ENCODE measurements at places on chromosomes 6 and 20. TPM values are rescaled to one million over a fixed set of nuclear protein-coding genes. Genes with fewer than 3 reads are reported as not detected.

DNA sequence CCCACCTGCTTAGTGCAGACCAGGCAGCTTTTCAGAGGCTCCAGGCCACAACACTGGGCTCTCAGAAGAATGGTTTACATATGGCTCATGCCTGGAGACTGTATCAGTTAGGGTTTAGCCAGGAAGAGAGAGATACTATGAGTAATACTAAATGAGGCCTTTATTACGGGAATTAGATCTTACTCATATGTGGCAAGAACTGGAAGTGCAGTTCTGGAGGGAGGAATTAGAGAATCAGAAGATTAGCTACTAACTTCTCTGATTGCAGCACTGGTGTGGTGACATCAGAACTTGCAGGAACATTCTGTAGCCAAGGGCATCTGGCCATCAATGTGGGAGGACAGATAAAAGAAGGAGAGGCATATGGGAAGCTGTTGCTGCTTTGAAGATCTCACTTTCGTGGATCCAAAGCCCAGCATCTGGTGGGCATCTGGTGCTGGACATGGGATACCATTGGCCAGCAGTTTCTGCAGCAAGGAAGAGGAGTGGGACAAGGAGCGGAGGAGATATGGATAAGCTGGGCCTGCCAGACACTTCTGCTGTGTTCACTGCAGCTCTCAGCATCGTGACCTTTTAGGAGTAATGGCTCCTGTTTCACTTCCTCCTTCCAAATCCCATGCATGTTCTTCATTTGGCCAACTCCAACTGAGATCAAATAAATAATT, 248.5 kb downstream of the BTBD3 start:
- no peaks in the 10 kb centered on the region for H3K36me3 ChIP-seq
- H3K4me1 ChIP-seq = no peaks in the 10 kb centered on the region
- H3K4me3 ChIP-seq = no peak overlapping the region
- peak overlapping the region; percentile 15 for H3K27ac ChIP-seq

DNA sequence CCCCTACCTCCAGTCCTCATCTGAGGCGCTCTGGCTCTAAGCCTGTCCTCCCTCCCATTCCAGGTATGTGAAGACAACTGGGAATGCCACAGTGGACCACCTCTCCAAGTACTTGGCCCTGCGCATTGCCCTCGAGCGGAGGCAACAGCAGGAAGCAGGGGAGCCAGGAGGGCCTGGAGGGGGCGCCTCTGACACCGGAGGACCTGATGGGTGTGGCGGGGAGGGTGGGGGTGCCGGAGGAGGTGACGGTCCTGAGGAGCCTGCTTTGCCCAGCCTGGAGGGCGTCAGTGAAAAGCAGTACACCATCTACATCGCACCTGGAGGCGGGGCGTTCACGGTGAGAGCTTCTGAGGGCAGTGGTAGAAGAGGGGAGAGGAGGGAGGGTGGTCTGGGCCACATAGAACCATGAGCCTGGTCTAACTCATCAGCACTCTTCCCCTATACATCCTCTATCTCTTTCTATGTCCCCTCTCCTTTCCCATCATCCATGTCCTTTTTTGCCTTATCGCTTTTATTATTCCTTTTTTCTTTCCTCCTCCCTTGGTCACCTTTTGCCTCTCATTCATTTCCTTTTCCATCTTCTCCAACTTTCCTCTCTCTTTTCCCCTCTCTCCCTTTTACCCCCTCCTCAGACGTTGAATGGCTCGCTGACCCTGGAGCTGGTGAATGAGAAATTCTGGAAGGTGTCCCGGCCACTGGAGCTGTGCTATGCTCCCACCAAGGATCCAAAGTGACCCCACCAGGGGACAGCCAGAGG, 3.5 kb downstream of the RING1 start:
- DNase-seq = no peak
- no peak overlapping the region for H3K4me3 ChIP-seq
- no peaks in the 10 kb centered on the region for H3K36me3 ChIP-seq
- no peak overlapping the region for H3K27ac ChIP-seq
- H3K27me3 ChIP-seq = no peaks in the 10 kb centered on the region

DNA sequence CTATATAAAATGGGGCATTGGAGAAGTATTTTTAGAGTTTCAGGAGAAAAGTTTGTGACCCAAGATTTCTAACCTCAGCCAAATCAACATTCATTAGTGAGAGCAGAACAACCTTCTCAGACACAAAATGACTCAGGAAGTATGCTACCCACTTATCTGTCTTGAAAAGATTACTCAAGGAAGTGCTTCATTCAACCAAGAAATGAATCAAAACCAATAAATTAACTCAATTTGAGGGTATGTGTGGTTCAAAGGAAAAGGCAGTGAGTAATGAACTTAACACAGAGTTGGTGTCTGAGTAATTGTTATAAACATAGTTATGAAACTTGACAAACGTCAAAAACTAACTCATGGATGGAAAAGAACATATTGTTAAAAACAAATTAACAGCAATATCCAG, 227.6 kb downstream of the HAO1 start:
- no peaks in the 10 kb centered on the region for H3K27me3 ChIP-seq
- no peak overlapping the region for H3K27ac ChIP-seq
- no peaks in the 10 kb centered on the region for H3K4me1 ChIP-seq
- no peaks in the 10 kb centered on the region for H3K36me3 ChIP-seq

DNA sequence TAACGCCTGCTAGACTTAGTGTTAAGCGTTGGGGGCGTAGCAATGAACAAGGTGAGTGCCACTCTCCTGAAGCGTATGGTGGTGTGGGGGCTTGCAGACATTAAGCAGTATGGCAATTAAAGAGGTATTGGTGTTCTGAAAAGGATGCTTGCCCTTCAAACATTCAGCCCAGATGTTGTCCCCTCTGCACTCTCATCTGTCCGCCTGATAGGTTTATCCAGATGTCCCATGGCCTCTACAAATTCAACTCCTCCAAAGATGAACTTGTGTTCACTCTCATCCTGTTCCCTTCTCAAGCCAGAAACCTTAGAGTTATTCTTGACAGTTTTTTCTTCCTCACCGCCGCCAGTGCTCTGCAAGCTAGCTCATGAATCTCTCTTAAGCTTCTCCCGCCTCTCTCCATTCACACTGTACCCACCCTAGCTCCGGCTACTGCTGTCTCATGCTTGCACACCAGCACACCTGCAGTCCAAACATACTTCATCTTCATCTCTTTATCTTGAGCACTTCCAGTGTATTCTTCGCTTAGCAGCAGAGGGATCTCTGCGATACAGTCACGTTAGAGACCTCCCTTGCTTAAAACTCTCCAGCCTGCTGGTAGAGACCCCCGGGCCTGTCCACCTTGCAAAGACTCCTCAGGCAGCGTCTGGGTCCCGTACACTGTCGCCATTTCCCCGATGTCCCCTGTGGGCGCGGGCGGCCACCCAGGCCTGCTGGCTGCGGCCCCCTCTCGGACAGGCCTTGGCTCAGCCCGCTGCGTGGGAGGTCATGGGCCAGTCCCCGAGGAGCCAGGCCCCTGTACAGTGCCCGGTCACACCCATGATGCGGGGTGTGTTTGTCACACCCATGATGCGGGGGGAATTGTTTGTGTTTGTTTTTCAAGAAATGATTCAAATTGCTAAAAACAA, 962 bp downstream of the DDX27 start:
- peaks cover 7% of the 10 kb centered on the region for H3K4me1 ChIP-seq
- peak overlapping the region; percentile 79 for H3K4me3 ChIP-seq
- peak overlapping the region; percentile 90 for H3K27ac ChIP-seq
- no peak for DNase-seq
- H3K36me3 ChIP-seq = no peaks in the 10 kb centered on the region

DNA sequence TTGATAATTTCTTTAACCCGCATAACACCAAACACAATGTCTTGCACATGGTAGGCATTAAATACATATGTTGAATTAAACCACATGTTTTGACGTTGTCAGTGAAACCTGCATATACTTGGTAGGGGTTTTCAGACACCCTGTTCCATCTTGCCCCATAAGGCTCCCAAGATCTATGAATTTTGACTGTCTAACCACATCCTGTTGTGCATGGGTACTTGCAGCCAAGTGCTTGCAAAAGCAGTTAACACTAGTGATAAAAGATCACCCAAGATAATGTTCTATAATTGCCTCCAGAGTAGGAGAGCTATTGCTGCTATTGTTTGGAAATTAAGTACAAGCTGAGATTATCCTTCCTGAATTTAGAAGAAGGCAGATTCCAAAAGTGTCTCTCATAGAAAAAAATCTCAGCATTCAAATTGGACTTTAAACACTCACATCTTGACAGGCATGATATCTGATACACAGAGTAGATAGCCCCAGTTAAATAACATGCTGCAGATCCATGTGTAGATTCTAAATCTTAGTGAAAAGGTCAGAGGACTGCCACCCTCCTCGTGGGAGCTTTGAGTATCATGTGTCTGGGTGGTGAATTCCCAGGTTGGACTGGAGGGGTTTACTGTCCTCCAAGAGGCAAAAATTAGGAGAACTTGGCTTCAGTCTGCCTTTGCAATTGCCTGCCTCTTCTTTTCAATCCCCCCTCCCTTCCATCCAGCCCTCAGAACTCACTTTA, 25.8 kb upstream of the CCN6 start:
- DNase-seq = no peak
- no peak overlapping the region for H3K4me3 ChIP-seq
- H3K36me3 ChIP-seq = no peaks in the 10 kb centered on the region
- peak overlapping the region; percentile 7 for H3K27ac ChIP-seq
- no peaks in the 10 kb centered on the region for H3K27me3 ChIP-seq

DNA sequence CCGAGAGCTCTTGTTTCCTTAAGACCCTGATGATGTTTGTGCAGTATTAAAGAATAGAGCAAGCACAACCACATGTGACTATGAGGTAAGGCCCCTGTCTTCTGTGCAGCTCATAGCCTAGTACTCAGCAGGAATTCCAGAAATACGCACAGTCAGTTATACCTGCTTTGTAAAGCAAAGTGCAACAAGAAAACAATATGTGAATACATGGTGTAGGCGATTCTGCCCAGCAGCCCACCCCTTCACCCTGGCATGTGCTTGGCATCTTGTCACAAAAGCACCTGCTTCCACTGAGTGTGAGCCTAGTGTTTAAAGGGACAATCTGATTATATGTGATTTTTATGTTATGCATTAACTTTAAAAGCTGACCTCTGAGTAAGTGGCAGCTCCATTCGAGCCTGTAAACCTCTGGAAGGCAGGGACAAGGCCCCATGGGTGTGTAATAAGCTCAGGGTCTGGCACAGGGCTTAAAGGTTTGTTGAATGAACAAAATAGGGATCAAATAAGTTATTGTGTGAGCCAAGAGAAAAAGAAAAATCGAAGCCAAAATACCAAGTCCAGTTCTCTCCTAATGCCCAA, 148.7 kb downstream of the DOK5 start:
- no peaks in the 10 kb centered on the region for H3K4me1 ChIP-seq
- no peak for DNase-seq
- H3K27ac ChIP-seq = peak overlapping the region; percentile 26
- H3K4me3 ChIP-seq = no peak overlapping the region
- H3K36me3 ChIP-seq = no peaks in the 10 kb centered on the region
- H3K27me3 ChIP-seq = no peaks in the 10 kb centered on the region

- H3K27me3 ChIP-seq = no peaks in the 10 kb centered on the region
- no peaks in the 10 kb centered on the region for H3K4me1 ChIP-seq
- no peak overlapping the region for H3K27ac ChIP-seq
- H3K4me3 ChIP-seq = no peak overlapping the region
- H3K36me3 ChIP-seq = no peaks in the 10 kb centered on the region
- DNase-seq = no peak
Observed at GRCh38 chr6:42599558-42599957, 35.7 kb downstream of the UBR2 start.

Gene APOM
- 1.3 TPM for total RNA-seq

Gene CRIP3
- 1.9 TPM for total RNA-seq

Gene ZSCAN12
- 11.6 TPM for total RNA-seq

Data from breast epithelium (tissue), 4 donors.